ENCODE measurements at places on chromosomes 11 and 22.

DNA sequence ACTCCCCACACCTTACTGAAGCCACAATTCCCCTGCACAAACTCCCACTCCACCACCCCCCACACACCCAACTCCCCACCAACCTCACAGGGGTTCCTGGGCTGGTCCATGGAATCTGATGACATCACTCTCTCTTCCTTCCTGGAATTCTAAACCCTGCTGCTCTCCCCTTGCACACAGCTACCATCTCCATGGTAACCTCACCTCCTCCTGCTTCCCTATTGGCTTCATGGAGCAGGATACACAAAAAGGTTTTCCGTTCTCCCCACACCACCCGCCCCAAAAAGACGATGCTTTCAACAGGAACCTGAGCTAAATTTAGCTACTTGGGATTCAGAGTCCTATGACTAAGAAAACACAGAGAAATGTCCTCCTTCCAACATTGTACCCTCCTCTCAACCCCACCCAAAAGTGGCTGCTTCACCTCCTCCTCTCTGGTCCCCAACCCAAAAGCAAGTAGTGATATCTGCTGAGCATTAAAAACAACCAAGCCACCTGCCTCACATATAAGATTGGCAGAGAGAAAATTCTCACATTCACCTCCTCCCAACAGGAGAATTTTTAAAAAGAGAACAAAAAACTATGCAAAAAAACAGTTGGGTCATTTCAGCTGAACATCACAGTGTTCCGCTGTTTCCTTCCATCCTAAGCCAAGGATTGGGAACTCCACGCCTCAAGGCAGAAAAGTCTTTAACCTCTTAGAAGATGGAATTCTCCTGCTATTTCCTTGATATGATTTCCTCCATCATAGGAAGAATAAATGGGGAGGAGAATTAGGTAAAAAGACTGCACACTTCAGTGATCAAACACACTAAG, 66.9 kb downstream of the RBFOX2 start:
- DNase-seq: no peak

DNA sequence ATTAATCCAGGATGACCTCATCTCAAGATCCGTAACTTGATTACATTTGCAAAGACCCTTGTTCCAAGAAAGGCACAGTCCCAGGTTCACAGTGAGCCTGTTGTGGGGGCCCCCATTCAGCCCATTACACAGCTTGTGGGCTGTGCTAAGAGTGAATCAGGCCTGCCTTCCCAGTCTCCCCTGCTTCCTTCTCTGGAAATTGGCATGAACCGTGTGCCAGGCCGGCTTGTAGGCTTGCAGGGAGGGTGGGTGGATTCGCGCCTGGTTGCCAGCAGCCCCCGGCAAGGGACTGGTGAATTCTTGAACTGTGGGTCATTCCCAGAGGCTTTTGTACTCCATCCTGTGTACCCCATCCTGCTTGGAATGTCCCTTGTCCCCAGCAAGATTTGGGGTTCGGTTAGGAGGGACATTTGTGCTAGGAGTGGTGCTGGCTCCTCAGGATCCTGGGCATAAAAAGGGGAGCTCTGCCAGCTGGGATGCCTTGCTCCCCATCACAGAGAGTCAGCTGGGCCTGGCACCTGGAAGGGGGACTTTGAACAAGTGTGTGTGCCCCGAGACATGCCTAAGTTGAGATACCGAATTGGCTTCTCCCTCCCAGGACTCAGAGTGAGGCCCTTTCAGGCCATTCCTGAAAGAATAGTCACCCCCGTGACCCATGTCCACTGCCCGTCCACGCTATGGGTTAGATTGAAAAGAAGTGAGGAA, 818.2 kb downstream of the BRD1 start:
- no peak for DNase-seq

DNA sequence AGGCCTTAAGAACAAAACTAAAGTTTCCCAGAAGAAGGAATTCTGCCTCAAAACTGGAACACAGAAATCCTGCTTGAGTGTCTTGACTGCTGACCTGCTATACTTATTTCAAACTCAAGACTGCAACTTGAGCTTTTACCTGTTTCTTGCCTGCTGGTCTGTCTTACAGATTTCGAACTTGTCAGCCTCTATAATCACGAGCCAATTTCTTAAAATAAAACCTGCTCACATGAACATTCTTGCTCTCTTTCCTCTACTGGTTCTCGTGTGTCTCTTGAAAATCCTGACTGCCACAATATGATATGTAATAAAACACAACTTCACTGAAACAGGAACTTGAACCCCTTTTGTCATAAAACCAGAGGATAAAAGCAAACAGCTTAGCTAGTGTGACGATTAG, 13.9 kb downstream of the PATL1 start:
- DNase-seq: no peak

DNA sequence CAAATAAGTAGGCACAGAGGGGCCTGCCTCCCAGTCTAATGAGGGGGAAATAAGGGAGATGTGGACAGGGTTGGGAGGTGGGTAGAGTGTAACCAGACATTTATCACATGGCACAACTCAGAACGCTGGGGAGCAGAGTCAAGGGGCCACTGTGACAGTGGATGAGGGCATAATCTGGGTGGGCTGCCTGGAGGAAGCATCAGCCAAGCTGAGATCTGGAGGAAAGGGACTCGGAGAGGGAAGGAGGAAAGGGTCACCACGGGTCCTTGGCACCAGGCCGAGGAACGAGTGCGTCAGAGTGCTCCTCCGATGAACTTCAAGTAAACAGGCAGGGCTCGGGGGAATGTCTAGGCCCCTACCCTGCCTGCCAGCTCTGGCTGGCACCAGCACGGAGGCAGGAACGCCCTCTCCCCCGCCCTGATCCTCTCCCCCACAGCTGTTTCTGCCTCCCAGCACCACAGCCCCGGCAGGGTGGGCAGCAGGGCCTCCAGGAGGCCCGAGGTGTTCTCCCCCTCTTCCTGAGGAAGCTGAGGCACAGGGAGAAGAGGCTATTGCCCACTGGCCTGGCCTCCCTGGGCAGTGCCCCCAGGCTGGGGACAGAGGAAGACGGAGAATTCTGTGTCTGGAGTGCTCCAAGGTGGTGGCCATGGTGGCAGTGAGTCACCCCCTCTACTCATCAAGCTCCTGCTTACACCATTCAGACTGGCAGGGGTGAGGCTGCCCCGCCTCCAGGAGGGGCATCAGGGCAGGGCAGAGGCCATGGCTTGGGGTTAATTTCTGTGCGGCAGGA, 4.2 kb downstream of the ALDH3B1 start:
- no peak for DNase-seq

- DNase-seq: no peak
Measured at GRCh38 chr22:50705219-50705691, 32.6 kb downstream of the SHANK3 start.
